Stimulated activated CD8-positive, alpha-beta memory T cell treated with anti-CD3 and anti-CD28 coated beads, Interleukin-7, amount 100 ng/mL, for 1 hour (primary cell): ENCODE measurements at places on chromosomes 6 and 20.

GRCh38 chr6:69866351-69866769, at the start of gene COL19A1:
TSS of gene COL19A1 (plus strand) at chr6:69866556. CDS start at chr6:69879568, 13,012 bp downstream.
- DNase-seq: no peak

DNA sequence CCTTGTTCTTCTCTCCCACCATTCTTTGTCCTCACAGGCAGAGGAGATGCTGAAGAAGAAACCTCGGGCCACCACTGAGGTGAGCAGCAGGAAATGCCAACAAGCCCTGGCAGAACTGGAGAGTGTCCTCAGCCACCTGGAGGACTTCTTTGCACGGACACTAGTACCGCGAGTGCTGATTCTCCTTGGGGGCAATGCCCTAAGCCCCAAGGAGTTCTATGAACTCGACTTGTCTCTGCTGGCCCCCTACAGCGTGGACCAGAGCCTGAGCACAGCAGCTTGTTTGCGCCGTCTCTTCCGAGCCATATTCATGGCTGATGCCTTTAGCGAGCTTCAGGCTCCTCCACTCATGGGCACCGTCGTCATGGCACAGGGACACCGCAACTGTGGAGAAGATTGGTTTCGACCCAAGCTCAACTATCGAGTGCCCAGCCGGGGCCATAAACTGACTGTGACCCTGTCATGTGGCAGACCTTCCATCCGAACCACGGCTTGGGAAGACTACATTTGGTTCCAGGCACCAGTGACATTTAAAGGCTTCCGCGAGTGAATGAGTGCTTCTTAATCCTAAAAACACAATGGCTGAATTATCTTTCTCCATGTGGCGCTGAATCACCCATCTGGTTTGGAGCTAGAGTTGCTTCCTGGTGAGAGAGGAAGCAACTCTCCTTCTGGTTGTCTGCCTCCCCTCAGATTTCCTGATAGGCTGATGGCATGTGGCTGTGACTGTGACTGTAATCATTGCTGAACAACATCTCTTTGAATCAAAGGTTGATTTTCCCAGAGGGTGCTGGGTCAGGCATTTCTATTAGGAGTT, 4.6 kb downstream of the MAD2L1BP start:
- no peak for DNase-seq

DNA sequence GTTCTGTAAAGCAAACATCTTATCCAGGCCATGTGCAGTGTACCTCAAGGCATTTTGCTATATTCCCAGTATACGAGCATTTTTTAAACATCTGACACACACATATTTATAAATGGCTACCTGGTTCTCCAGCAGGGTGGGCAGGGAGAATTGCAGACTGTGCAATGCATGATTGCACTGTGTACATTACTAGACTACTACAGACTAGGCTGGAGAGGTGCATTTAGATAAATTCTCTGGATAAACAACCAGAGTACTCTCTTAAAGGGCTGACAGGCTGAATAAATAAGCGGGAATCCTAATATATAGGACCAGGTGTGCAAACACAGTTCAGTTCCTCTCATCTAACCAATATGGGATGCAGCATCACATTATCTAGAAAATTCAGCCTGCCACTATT, 428.3 kb upstream of the ARID1B start:
- no peak for DNase-seq

DNA sequence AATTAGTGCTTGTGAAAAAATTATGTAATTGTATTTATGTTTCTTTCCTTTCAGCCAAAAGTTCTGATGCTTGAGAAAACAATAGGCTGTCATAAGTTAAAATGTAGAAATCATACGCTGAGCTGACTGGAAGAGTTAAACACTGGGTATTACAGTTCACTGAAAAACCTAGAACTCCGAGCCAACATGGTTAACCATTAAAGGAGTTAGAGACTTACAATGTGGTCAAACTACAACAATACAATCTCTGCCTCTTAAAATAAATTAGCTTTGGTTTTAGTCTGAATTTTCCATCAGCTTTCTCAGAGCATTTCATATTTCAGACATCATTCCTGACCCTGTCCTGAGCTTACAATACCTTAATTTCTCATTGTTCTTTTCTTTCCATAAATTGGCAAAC, 91.0 kb downstream of the COL12A1 start:
- DNase-seq: no peak

GRCh38 chr20:1375515-1375914, 17.3 kb downstream of the FKBP1A start:
- no peak for DNase-seq

- DNase-seq: no peak
These were observed 43.4 kb upstream of the SPTLC3 start for GRCh38 chr20:12965212-12965869.

- DNase-seq: no peak
These were observed 113.5 kb downstream of the JARID2 start for GRCh38 chr6:15359335-15359862.

GRCh38 chr6:168877821-168878282, 375.8 kb downstream of the THBS2 start:
- DNase-seq: no peak

GRCh38 chr20:62472138-62472940, 3.5 kb downstream of the GATA5 start:
- no peak for DNase-seq

GRCh38 chr6:158799051-158799792, 19.9 kb downstream of the EZR start:
- DNase-seq: no peak

- DNase-seq: no peak
These were observed 9.6 kb upstream of the KCNQ2 start for GRCh38 chr20:63482021-63482587.

GRCh38 chr6:10248378-10248843, 166.5 kb downstream of the TFAP2A start:
- no peak for DNase-seq

DNA sequence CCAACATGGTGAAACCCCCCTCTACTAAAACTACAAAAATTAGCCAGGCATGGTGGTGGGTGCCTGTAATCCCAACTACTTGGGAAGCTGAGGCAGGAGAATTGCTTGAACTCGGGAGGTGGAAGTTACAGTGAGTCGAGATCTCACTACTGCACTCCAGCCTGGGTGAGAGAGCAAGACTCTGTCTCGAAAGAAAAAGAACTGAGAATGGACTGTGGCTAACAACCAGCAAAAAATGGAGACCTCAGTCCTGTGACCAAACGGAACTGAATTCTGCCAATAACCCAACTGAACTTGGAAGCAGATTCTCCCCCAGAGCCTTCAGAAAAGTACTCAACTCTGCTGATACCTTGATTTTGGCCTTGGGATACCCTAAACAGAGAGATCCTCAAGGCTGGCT, 604.5 kb downstream of the DOK5 start:
- DNase-seq: no peak

DNA sequence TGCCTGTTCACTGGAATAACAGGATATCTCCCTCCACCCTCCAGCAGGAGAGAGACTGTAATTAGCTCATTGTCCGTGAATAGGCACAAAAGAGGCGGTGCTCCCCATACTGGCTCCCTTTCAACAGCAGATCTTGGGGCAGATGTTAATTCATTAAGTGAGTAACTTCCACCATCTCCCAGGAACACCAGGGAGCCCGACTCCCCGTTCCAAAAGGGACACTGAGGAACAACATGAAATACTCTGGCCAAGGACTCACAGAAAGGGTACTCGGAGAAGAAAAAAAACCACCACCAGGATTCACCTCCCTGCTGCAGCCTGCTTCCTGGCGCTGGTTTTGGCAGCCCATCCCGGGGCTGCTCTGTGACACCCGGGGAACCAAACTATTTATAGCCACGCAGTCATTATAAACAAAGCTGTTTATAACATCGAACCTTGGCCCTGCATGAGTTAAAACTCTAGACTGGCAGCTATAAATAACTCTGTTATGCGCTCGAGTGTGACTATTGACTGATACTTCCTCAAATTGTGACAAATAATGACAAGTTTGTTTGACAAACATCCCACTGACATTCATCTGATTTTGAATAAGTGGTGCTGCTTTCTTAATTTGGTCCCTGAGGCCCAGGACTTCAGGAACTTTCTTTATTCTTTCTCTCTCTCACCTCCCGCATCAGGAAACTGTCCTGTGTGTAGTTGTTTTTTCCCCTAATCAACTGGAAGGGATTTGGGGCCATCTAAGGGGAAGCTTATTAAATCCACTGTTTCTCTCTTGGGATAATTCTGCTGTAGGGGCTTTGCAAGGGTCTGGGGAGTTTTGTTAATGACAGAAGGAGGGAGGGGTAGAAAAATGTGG, 521.6 kb downstream of the CD83 start:
- DNase-seq: no peak

GRCh38 chr6:150874179-150874578, 8.7 kb downstream of the MTHFD1L start:
- no peak for DNase-seq

- no peak for DNase-seq
These were observed 21.9 kb downstream of the MEP1A start for GRCh38 chr6:46815130-46815529.

DNA sequence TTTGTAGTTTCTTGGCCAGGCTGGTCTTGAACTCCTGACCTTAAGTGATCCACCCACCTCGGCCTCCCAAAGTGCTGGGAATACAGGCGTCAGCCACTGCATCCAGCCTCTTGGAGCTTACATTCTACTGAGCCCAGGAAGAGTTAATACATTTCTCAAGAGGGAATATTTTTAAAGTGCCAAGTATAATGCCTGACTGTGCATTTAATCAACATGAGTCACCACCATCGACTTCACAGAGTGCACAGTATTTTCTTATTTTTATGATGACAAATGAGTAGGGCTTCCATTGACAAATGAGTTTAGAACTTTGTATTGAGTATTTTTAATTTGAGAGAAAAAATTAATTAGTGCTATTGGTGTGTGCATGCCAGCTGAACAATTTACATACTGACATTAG, 72.2 kb downstream of the SASH1 start:
- no peak for DNase-seq

DNA sequence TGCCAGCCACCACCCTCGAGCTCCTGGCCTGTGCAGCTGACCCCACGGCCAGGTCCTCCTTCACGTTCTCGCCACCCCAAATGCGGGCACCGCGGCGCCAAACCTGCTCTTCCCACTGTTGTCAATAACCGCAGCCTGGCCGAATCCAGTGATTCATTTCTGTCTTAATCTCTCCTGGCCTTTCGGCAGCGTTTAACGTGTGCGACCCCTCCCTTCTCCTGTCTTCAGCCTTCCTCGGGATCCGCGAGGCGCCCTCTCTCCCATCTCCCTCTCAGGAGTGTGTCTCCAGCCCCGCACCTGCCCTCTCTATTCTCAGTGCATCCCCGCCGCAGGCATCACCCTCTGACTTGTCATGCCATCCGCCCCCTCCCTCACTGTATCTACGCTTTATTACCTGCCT, 91.4 kb downstream of the THBS2 start:
- DNase-seq: no peak

GRCh38 chr6:121971931-121972335, 427.5 kb upstream of the HSF2 start:
- DNase-seq: no peak

GRCh38 chr20:1854246-1854645, 41.0 kb upstream of the SIRPA start:
- DNase-seq: no peak

- DNase-seq: no peak
These were observed 75.1 kb downstream of the COL12A1 start for GRCh38 chr6:75130784-75131183.

DNA sequence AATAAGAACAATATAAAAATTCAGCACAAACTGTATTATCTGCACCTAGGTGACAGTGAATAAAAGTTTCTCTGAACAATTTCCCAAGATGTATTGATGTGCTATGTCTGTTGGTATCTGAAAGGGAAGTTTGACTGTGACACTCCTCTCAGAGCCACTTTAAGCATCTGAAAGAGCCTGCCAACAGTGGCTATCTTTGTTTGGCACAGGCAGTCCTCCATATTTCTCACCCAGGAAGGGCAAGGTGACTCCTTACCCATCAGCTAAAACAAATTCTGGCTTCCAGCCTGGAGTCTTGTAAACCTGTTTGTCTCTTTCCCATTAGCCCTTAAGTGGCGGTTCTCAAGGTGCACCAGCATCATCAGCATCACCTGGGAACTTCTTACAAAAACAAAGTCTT, 122.4 kb upstream of the VGLL2 start:
- no peak for DNase-seq

DNA sequence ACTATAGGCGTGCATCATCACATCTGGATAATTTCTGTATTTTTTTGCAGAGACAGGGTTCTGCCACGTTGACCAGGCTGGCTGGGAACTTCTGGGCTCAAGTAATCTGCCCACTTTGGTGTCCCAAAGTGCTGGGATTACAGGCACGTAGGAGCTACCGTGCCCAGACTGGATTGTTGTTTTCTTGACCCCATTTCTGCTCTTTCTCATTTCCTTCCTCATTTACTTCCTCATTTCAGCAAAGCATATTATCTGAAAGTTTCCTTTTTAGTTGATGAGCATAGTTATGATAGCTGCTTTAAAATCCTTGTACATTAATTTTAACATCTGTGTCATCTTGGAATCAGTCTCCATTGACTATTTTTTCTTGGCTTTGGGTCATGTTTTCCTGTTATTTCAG, 301.0 kb upstream of the RUNX2 start:
- no peak for DNase-seq

GRCh38 chr6:5446362-5447075, 185.2 kb downstream of the FARS2 start:
- DNase-seq: no peak

DNA sequence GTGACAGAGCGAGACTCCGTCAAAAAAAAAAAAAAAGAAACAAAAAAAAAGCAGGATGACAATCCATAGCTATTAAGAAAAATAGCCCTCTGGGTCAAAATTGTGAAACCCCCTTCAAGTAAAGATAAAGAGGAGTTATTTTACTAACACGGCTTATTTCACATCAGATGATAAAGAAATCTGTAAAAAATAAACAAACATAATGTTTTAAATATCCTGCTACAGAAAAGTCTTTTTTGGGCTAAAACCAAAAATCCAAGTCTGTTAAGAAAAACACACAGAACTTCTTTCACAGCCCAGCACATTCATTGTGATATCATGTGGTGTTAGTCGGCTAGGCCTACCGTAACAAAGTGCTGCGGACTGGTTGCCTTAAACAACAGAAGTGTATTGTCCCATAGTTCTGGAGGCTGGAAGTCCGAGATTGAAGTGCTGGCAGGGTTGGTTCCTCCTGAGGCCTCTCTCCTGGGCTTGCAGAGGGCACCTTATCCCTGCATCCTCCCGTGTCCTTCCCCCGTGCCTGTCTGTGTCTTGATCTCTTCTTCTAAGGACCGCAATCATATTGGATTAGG, 239.2 kb upstream of the TAB2 start:
- DNase-seq: no peak

GRCh38 chr6:163414946-163415619, 565 bp downstream of the QKI start:
- DNase-seq: no peak

DNA sequence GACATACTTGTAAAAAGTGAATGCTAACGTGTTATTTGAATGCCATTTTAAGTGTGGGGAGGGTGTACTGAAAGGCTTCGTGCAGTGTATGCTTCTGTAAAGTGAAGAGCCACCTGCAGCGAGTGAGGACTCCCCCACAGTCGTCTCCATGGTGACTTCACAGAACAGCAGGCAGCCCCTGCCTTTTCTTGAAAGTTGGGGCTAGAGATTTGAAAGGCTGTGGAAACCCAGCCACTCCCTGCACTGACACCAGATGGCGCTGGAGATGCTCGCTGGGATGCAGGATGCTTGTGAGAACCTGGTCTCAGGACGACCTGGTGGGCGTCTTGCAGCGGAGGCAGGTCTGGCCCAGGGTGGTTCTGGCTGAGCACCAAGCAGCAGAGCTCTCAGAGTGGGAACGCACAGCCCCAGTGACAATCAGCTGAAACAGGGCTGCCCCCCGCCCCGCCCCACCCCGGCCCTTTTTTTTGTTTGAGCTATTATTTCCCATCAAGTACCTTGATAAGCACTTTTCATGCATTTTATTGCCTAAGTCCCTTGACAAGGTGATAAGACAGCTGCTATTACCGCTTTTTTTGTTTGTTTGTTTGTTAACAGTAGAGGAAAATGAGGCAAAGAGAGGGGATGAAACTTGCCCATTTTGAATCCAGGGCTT, 150.3 kb downstream of the SYCP2 start:
- no peak for DNase-seq
